B cell (primary cell): ENCODE measurements at places on chromosomes 6 and 20. TPM values are rescaled to one million over a fixed set of nuclear protein-coding genes. Genes with fewer than 3 reads are reported as not detected.

The TINAG gene
- not detected in 2 replicates for polyA plus RNA-seq

The GNAS-AS1 gene
- 0.19 TPM in 1 of 2 replicates, not detected in the other for polyA plus RNA-seq

DNA sequence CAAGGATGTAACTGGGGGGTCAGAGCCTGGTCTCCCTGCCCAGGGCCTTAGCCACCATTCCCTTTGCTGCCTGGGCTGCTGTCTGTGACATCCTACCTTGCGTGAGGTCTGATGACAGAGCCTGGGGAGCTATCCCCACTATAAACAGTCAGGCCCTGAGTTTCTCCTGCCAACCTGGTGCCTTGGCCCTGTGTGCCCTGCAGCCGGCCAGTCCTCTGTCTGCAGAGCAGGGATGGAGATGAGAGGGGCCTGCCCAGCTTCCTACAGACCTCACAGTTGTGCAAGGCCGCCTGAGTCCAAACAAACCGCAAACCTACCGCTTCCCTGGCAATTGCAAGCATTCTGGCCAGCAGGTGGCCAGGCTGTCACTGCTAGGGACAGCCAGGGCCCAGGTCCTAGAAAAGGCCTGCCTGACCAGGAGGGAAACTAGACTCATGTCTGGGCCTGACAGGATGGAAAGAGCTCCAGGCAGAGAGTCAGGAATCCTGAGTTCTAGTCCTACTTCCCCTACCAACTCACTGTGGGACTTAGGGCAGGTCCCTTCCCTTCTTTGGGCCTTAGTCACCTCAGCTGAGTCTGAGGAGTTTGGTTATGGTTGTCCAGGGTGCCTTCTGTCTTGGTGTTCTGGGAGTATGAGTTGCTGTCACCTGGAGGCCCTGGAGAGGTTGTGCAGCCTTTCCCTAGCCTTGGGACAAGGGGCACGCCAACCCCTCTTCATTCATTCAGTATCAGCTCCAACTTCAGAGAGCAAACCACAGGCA, 86.2 kb downstream of the VEGFA start:
- no peak for DNase-seq

- no peak for DNase-seq
These were observed 252.6 kb downstream of the DLL1 start for GRCh38 chr6:170038251-170038650.
